ENCODE measurements at places on chromosomes 1 and 21.

DNA sequence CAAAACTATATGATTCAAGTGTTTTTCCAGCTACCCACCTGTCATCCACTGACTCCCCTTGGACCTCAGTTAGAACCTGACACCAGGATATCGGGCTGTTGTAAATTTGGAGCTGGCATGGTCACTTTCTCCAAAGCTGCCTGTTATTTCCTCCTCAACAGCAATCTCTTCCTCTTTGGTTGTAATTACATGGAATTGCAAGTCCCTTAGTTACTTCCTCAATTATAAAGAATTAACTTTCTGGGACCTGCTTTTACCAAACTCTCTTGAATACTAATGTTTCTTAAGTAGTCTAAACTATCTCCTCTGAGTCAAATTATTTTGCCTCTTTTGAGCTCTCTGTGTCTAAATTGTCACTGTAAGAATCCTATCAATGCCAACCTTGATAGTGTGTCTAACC, 150.3 kb upstream of the SGIP1 start:
- no peak for DNase-seq

- DNase-seq = no peak
Observed at GRCh38 chr1:10617931-10618885, 143.5 kb downstream of the PEX14 start.

- no peak for DNase-seq
Observed at GRCh38 chr1:63951059-63951946, 177.5 kb downstream of the ROR1 start.

DNA sequence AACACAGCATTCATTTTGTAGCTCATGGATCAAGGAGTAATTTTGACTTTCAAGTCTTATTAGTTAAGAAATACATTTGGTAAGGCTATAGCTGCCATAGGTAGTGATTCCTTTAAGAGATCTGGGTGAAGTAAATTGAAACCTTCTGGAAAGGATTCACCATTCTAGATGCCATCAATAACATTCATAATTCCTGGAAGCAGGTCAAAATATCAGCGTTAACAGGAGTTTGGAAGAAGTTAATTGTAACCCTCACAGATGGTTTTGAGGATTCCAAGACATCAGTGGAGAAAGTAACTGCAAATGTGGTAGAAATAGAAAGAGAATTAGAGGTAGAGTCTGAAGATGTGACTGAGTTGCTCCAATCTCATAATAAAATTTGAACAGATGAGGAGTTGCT, 216.6 kb downstream of the GREM2 start:
- no peak for DNase-seq

DNA sequence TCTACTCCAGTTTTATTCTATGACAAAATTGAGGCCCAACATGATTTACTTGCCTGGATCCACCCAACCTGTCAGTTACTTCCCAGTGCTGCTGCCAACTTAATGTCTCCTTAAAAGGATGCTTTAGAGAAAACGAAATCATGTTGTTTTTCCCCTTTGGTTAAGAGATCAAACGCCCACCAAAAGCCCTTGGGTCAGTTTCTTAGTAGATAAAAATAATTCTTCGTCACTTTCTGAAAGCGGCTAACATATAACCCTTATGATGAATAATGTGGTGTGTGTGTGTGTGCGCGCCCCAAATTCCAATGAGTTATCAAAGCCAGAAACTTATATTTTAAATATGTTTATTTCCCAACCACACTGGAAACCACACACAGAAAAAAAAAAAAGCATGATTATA, 52.7 kb upstream of the LGALS8 start:
- DNase-seq = no peak

DNA sequence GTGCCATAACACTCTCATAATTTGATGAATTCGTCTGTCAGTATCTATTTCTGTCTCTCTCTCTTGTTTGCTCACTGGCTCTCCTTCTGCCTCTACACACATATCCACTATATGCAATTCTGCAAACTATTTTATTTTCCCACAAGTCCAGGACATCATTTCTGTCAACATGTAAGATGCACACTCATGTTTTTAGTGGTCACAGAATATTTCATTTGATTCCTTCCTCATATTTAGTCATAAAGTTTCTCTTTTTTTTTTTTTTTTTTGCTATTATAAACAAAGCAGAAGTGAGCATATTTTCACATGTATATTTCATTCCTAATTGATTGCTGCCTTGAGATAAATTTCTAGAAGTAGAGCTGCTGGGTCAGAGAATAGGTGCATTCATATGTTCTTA, 165.3 kb downstream of the PGBD5 start:
- DNase-seq = no peak

DNA sequence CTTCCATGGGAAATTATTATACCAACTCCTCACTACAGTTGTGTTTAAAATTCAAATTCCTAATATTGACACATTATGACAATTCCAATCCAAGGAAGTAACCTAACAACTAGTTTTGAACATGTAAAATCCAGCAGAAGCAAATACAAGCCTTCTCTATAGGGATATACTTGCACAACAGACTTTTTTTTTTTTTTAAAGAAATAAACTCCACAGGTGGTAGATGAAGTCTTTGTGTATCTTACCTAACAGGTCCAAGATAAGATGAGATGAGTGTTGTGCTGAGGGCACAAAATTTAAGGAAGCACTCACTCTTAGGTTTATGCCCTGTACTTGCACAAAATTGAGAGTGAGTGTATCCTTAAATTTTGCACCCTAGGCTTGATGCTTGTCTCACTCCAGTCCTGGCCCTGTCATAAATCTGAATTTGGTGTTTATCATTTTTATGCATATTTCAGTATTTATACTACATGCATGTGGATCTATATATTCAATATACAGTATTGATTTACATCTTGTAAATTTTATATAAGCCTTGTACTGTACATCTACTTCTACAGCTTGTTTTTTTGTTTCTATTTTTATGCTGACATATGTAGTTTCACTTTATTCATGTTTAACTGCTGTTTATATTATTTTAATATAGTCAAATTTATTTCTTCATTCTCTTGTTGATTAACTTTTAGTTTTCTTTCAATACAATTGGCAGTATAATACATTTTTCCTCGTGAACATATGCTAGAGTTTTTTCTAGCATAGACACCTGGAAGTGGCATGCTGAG, 60.6 kb upstream of the RGL1 start:
- no peak for DNase-seq

DNA sequence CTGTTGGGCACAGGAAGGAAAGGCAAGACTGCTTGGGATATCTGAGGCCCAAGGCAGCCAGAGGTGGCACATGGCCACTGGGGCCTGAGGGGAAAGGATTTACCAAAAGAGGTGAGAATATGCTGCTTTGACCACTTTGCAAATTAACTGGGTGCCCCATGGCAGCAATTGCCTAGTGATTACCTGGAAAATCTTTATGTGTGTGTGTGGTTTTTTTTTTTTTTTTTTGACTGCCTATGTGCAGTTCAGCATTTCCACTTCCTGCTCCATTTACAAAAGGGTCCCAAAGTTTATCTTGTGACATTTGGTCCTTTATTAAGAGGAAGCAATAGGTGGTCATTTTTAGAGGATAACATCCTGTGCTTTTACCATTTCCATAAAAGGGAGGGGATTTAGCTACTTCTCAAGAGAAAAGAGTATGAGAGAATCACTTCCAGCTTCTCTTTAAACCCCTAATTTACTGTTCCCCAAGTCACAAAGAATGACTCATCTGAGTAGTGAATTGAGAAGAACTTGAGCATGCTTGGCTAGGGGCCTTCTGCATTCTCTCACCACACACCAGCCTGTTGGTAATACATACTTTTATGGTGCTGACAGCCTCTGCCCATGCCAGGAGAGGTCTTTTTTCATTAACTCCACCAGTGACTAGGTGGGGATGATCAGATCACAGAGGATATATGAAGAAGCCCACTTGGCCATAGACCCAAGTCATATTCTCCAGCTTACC, 52.1 kb downstream of the SYDE2 start:
- DNase-seq = no peak

DNA sequence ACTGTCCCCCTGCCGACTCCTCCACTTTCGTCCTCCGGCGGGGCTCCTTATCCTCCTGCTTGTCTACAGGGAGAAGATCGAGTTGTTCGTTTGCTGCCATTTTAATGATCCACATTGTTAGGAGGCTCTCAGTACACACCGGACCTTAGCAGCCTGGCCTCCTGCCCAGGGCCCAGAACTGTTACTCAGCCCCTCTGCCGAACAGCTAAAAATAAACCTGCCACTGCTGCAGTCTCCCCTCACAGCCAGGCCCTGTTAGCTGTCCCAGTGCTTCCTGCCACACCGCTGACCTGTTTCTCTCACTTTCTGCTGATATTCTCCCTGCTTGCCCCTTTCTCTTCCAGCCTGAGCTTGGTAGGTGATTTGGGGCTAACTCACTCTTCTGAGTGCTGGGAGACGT, 8.3 kb downstream of the MAPKAPK2 start:
- no peak for DNase-seq

DNA sequence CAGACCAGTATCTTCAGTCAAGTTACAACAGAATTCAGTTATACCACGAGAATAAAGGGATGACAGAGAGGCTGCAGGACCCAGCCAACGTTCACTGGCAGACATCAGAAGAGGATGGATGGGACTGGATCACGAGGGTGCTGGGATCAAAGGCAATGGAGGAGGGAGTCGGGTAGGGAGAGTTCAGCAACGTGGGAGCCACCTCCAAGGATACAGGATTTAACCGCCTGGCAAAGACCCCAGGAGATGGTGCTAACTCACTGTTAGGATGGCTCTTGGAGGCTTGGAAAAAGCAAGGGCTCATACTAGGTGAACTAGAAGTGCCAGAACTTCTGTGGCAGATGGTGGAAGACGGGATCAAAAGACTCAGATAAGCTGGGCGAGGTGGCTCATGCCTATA, 99.1 kb upstream of the DISP3 start:
- no peak for DNase-seq

DNA sequence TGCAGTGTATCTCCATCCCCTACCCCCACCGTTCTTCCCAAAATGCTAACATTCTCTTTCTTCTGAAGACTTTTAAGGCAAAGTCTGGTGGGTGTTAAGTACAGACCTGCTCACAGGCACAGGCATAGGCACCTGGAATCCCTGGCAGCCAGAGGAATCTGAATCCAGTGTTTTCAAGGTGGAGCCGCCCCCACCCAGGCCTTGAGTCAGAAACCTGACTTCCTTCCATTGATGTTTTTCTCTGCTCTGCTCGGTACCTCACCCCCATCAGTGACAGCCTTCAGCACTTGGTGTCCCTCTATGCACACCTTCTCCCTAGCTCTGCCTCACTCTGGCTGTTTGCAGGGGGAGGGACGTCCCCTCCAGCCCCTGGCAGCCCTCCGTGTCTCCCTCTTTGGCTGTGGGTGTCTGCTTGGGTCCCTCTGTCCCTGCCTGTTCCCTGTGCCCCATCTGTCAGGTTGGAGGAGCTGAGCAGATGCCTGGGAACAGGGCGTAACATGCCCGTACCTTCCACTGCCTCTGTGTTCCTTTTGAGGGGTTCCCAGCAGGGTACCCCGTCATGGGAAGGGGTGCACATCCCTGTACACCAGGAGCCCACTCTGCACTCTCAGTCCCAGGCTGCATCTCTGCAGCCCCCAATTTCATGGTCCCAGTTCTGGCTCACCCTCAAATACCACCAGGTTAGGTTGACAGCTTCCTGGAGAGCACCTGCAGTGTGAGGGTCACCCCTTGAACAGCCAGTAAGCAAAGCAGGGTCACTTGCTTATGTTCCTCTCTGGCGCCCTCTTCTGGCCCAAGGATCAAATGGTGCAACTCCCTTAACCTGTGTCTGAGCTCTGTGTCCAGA, 6.7 kb downstream of the NCDN start:
- peak; percentile 68 for DNase-seq

GRCh38 chr1:214018386-214019268, 30.9 kb downstream of the PROX1 start:
- DNase-seq = peak; percentile 46

DNA sequence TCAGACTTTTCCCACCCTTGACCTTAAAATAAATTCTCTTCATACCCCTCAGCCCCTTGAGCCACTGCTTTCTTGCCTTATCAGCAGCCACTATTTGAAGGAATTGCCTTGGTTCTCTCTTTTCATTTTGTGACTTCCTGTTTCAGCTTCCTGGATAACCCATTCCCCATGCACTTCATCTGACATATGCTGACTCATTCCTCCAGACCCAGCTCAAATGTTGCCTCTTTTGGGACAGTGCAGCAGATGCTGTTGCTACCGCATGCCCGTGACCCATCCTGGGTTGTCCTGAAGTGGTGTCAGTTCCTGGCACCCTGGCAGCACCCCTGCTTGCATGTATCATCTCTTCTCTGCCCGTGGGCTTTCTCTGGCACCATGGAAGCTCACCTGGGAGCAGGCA, 496.1 kb downstream of the PTPRU start:
- DNase-seq = no peak

DNA sequence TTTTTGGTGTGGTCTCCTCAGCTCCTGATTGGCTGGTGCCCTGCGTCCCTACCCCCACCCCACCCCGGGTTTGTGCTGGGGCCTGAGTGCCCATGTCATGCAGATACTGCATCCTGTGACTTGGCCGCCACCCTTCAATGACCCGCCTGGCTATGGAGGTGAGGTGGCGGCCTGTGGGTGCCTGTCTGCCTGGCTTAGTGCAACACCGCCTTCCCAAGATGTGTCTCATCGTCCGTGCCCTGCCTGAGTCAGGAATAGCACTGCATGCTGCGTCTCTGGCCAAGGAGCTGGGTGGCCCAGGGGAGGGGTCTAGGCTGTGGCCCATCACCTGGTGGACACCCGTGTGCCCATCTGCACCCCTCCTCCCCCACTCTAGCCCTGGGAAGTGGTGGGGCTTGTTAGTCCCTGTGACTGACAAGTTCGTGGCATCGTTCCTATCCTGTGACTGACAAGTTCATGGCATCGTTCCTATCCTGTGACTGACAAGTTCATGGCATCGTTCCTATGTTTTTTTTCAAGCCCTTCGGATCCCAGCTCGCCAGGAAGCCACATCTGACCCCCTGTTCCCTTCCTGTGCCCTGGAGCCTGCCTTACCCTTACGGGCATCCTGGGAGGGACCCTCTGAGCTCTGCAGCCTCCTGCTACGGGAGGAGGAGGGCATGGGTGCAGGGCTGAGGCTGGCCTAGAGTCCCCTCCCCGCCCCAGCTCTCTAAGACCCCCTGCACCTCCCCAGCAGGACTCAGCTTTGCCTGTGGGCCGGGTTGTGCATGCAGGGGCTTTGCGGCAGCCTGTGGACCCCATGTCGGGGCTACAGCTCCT, 7.5 kb downstream of the SLX9 start:
- no peak for DNase-seq

DNA sequence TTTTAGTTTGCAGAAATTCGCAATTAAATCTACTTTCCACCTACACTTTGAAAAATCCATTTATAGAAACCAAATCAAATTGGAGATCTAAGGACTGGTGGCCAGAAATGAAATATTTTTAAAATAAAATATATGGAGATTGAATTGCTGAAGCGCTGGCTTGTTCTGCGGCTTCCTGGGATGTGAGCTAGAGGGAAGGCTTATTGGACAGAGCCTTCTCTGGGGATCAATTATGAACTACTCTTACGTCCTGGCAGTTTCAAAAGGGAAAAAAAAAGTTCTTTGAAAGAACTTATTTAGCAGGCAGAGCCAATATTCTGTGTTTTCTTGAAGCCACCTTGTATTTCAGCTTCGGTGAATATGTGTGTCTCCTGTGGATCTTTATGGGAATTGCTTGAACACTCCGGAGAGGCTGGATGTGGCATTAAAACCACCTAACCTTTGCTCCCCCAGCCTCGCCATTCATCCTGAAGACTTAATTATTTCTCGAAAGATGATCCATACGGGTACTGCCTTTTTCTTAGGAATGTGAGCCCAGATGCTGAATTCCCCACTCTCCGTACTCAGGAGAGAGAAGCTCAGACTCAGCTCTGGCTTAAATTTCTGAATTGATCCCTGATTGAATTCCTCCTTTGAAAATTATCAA, 478.9 kb upstream of the VAMP3 start:
- DNase-seq = no peak
